KG1 (cell line): ENCODE measurements at places on chromosomes 7 and 10.

- DNase-seq, result peak; percentile 93
Measured at GRCh38 chr10:70233109-70233938, at the start of gene PPA1. Gene PPA1 (minus strand): TSS chr10:70233429. CDS start chr10:70233327, 102 bp downstream.

GRCh38 chr10:24814568-24815313, 91.1 kb upstream of the ARHGAP21 start:
- no peak for DNase-seq

GRCh38 chr10:117239051-117239450, 1.9 kb upstream of the SLC18A2 start:
- no peak for DNase-seq

DNA sequence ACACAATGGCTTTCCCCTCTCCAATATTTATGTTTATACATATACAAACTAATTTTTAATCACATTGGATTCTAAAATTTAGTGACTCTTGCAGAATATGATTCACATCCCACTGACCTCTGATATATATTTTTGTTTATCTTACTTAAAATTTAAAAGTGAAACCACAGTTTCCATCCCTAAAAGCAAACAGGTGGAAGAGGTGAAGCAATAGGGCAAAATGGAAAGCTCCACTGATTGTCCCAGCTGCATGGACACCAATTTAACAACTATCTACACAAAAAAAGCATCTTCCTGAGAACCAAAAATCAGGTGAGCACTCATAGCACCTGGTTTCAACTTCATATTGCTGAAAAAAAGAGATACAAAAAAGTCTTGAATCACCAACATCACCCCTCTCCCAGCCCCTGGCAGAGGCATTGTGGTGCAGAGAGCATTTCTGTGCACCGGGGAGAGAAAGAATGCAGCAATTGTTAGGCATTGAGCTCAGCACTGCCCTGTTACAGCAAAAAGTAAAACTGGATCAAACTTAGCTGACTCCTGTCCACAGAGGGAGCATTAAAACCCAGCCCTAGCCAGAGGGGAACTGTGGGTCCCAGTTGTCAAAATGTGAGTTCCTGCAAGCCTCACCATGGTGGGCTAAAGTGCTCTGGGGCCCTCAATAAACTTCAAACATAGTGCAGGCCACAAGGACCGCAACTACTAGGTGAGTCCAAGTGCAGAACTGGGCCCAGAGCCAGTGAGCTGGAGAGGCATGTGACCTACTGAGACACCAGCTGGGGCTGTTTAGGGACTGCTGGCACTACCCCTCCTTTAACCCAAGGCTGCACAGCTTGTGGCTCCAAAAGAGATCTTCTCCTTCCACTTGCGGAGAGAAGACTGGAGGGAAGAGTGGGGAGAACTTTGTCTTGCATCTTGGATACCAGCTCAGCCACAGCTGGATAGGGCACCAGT, 92.1 kb downstream of the SIRT1 start:
- no peak for DNase-seq

- DNase-seq, result no peak
Measured at GRCh38 chr10:24958091-24958720, 5.8 kb upstream of the PRTFDC1 start.

DNA sequence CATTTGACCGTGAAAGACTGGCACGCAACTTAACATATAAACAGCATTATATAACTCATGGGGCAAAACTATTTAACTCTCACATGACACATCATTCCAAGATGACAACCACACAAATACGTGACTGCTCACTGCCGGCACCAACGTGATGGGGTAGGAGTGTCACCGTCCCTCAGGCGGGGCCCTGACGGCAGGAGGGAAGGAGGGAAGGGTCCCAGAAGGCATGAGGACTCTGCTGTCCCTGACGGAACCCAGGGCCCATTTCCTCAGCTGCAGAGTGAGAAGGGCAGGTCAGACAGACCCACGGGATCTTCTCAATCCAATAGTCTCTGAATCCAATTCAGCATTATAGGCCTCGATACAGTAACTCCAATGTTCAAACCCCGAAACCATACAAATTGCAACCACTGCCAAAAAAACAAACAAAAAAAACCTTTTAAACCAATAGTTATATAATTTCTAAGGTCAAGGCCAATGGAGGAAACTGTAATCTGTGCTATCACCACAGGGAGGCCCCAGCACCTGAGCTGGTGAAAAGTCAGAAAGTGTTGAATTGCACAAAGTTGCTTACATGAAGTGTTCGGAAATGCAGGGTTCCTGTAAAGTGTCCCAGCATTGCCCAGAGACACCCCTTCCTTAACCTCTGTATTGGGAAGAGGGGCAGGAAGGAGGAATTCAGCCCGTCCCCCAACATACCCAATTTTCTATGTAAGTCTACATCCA, 137.4 kb downstream of the TNS3 start:
- DNase-seq, result no peak

DNA sequence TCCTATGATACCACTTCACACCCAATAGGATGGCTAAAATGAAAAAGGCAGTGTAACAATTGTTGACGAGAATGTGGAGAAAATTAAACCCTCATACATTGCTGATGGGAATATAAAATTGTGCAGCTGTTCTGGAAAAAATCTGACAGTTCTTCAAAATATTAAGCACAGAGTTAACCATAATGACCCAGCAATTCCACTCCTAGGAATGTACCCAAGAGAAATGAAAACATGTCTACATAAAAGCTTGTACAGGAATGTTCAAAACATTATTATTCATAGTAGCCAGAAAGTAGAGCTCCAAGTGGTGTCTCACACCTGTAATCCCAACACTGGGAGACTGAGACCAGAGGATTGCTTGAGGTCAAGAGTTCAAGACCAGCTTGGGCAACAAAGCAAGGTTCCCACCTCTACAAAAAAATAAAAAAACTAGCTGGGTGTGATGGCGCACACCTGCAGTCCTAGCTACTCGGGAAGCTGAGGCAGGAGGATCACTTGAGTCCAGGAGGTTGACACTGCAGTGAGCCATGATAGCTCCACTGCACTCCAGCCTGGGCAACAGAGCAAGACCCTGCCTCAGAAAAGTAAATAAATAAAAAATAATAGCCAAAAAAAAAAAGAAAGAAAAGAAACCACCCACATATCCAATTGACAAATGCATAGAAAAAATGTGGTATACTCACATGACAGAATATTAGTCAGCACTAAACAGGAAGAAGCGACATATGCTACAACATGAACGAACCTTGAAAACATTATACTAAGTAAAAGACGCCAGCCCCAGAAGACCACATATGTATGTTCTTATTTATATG, 5.0 kb downstream of the RHEB start:
- DNase-seq, result no peak

GRCh38 chr10:5514226-5514850, 10.4 kb upstream of the CALML3 start:
- no peak for DNase-seq

- no peak for DNase-seq
Measured at GRCh38 chr10:102752266-102752930, 8.7 kb downstream of the WBP1L start.

DNA sequence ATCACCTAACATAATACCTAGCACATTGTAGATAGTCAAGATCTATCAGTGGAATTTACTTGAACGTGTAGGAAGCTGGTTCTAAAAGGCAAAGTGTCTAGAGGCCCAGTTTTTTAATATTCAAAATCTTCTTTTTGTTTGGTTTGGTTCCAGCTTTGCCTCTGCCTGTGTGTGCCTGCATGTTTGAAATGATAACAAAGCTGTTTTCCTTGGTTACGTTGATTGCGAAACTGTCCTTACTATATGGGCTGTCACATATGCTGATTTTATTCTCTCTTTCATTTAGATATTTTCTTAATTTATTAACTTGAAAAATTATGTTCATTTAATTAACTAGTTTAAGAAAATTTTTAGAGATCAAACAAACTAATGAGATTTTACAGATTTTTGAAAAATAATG, 237.3 kb downstream of the SEMA3A start:
- DNase-seq, result no peak

DNA sequence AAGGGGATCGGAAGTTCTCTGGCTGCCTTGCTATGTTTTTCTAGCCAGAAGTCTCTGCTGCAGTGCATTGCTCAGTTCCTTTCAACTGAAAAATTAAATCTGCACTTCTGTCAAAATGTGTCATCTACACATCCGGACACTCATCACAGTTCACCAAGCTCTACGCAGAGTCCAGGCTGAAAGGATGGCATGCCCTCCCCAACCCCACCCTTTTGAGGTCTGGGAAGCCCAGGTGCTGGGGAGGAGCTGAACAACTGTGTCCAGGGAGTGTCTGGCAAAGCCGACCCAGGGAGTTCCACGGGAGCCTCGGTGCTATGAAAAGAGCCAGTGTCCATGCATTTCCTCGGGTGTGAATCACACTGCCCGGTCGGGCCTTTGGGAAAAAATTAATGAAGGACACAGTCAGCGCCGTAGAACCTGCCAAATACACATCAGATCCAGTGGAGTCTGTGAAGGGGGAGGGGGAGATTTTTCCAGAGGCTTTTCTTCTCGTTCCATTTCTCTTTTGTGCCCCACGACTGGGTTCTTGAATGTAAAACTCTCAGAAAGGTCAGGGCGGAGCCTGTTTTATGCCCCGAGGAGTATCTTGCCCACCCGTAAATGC, 757 bp upstream of the PALS2 start:
- DNase-seq, result no peak

DNA sequence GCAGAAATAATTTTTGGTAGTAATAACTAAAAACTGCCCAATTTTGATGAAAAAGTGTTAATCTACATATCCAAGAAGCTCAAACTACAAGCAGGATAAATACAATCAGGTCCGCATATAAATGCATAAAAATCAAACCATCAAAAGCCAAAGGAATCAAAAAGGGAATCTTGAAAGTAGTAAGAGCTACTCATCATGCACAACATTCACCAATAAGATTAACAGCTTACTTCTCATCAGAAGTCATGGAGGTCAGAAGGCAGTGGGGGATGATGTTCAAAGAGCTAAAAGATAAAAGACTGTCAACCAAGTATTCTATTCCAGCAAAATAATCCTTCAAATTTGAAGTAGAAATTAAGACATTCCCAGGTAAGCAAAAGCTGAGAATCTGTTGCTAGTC, 76.4 kb downstream of the CRPPA start:
- no peak for DNase-seq

DNA sequence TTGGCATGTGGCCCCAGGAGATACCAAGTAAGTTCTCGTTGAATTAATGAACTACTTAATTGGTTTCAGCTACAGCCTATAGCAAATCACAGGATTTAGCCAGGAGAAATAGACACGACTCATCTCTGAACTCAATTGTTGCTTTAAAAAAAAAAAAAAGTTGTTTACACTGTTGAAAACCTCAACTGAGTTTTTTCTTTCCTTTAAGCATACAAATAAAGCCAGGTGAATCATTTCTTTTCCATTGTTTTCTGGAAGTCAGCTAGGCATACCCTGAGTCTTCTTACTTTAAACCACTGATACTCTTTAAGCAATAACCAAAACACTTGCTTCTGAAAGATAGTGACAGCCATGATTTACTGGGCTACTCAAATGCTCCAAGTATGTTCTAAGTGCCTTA, 755 bp downstream of the FRMPD2 start:
- no peak for DNase-seq

DNA sequence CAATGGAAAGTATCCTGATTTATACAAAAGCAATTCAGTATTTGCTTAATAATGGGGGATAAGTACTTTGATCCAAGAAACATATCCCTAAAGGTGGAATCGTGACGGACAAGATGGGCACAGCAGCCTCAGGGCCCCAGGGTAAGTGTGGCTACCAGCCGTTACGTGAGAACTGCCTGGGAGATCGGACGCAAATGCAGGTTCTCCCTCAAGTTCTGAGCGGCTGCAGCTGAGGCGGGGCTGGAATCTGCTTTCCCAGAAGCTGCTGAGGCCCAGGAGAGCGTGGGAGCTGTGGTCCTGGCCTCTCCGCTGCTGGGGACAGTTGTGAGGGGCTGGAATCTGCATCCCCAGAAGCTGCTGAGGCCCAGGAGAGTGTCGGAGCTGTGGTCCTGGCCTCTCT, 13.5 kb downstream of the FOXL3 start:
- DNase-seq, result no peak

DNA sequence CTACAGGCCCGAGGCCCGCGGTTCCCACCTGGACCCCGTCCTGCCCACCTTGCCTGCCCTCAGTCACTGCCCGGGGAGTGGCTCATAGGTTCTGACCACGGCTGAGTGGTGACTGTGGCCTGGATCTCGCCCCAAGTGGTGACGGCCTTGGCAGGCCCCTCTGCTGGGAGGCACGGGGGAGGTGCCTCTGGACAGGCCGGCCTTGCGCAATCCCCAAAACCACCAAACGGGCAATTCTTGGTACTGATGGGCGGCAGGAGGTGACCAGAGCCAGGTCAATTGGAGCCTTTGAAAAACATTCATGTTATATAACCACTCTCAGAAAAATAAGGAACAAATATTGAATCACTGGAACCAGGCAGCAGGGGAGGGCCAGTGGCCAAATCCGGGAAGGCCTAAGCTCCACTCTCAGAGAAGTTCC, 83.4 kb downstream of the PRKAG2 start:
- no peak for DNase-seq

- no peak for DNase-seq
Measured at GRCh38 chr10:8300925-8301324, 246.4 kb downstream of the GATA3 start.

- DNase-seq, result no peak
Measured at GRCh38 chr7:113267271-113267670, 148.9 kb upstream of the SMIM30 start.

DNA sequence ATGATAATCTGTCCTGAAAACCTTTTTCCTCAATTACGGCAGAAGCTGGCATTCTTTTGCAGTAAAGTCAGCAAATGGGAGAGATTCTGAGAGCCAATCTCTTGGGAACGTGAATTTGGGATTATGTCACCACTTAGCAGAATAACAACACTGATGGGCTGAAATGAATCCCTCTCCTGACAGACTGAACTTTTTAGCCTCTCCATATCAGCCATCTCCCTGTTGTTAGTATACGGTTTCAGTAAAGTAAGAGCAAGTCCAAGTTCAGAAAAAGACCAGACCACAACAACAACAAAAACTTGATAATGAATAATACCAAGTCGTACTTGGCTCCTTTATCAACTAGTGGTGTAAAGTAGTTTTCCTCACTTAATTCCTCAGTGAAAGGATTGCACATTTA, 1048.8 kb downstream of the GATA3 start:
- DNase-seq, result no peak

GRCh38 chr10:72170263-72170662, 45.5 kb upstream of the ANAPC16 start:
- no peak for DNase-seq

DNA sequence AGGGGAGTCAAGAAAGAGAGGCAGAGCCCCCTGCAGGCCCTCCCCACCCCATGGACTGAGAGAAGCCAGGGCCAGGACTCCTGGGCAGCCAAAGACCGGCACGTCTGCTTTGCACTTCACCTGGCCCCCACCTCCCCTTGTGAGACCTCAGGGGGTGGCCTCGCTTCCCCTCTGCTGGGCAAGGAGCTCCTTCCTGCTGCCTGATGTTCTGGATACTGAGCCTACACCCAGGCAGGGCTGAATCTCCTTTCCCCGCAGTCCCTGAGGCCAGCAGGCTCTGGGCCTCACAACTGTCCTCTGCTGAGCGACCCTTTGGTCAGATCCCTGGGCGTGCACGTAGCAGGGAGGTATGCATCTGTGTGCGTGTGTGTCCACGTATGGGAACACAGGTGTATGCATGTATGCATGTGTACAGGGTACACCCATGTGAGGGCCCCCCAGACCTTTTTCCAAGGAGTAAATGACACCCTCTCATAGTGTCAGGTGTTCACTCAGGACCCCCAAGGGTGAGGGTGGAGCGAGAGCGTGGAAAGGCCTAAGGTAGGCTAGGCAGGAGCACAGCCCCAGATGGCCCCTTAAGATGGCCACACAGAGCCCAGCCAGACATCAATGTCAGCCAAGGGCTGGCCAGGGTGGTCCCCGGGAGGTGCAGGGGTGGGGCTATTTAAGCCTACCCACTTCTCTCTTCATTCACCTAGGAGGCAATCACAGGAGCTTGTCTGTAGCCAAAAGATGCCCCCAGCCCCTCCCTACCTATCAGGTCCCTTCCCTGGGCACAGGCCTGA, 1.9 kb upstream of the RET start:
- DNase-seq, result no peak
